ENCODE measurements at places on chromosomes 2 and 18.

DNA sequence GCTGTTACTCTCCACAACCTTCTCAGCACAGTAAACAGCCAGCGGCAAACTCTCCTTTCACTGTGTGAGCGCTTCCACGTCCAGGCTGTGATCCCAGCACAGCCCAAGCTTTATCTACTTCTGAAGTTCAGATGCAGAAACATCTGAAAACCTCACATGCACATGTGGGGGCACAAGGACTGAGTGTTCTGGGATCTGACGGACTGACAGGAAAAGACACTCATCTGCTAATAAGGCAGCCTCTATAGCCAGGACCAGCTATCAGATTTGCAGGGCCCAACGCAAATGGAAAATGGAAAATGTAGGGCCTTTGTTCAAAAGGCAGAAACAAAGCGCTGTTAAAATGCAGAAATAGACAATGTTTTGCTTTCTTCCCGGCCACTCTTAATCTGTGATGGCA lies 133.8 kb upstream of the ARHGAP28 start:
- DNase-seq, result no peak
- no peak overlapping the region for H3K4me3 ChIP-seq
- no peak overlapping the region for H3K27ac ChIP-seq
- H3K4me1 ChIP-seq, result no peaks in the 10 kb centered on the region
- H3K36me3 ChIP-seq, result no peaks in the 10 kb centered on the region

- no peak overlapping the region for H3K27ac ChIP-seq
- no peaks in the 10 kb centered on the region for H3K36me3 ChIP-seq
- no peak for DNase-seq
Observed at GRCh38 chr2:161434118-161434517, 18.0 kb downstream of the TBR1 start.

- peaks cover 1% of the 10 kb centered on the region for H3K36me3 ChIP-seq
- peaks cover 22% of the 10 kb centered on the region for H3K4me1 ChIP-seq
- H3K27me3 ChIP-seq, result peaks cover 3% of the 10 kb centered on the region
- no peak overlapping the region for H3K4me3 ChIP-seq
- no peak for DNase-seq
- no peak overlapping the region for H3K27ac ChIP-seq
Observed at GRCh38 chr2:12265646-12266045, 451.1 kb upstream of the TRIB2 start.

DNA sequence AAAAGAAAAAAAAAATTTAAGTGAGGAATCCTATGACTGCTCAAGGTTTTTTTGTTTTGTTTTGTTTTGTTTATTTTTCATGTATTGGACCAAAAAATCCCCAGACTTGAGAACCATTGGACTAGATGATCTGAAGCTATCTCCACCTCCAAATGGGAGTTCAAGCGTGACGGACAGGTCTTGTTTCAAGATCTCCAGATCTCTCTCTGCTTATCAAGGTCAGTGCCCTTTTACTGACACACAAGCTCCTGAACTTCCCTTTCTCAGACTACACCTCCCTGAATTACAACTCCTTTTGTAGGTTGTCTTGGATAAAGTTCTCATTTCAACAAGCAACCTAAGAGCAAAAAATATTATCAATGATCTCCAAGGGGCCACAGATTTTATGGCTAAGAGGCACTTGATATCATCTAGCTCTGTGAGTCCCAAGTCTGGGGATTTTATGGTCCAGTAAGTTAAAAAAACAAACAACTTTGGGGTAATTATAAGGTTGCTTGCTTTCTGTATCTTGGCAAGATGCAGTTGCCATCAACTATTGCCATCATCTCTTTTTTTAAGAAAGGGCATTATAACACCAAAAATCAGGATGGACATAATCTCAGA lies 396.0 kb upstream of the ATP5MC3 start:
- no peak overlapping the region for H3K4me3 ChIP-seq
- H3K36me3 ChIP-seq, result no peaks in the 10 kb centered on the region
- no peak for DNase-seq
- no peaks in the 10 kb centered on the region for H3K4me1 ChIP-seq
- H3K27ac ChIP-seq, result no peak overlapping the region
- H3K27me3 ChIP-seq, result peaks cover 7% of the 10 kb centered on the region

DNA sequence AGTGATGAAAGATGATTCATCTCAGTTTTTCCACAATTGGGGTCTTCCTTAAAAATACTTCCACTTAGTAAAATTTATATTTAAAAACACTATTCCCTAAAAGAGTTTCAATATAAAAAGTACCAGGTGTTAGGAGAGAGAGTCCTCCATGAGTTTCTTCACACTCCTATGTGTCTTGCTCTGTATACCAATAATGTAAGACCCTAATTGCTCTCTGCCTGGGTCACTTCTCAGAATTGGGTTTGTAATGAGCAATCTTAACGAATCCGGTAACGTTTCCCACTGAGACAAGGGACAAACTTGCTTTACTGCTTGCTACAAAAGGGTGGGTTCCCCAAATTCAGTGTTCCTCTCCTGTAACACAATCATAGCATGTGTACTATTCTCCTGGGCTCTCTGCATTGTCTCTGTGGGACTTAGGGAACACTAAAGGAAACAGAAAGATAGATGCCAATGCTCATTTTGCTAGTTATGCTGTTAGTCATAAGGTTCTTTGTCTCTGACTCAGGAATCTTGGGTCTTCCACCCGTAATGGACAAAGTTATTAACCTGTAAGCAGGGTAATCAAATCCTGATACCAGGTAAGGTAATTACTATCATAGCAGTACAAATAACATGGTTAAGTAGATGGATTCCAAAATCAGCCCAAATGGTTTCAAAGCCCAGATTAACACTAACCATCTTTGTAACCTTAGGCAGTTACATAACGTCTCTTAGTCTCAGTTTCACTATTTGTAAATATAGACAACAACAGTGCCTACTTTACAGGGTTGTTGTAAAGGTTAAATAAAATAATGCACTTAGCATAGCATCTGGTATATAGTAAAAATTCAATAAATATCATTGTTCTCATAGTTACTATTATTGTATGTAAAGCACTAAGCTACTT lies 46.3 kb downstream of the ITSN2 start:
- peaks cover 17% of the 10 kb centered on the region for H3K36me3 ChIP-seq
- H3K4me3 ChIP-seq, result no peak overlapping the region
- no peaks in the 10 kb centered on the region for H3K27me3 ChIP-seq
- peaks cover 5% of the 10 kb centered on the region for H3K4me1 ChIP-seq

DNA sequence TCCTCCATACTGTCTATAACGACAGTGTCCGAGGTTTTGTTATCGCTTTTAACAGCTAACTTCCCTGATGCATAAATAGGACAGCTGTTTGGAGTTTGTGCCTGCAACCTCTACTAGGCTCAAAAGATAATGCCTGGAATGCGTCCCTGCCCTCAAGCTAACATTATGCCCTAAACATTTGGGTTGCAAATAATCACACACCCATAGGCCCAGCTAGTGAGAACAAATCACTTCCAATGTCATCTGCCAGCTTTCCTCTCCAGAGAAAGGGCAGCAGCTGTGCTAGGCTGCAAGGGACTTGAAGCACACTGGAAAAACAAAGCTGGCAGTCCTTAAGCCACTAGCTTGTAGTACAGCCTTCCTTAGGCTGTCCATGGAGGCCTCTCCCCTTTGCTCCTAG lies 201.8 kb upstream of the LYPD1 start:
- no peak for DNase-seq
- H3K36me3 ChIP-seq, result no peaks in the 10 kb centered on the region
- H3K27me3 ChIP-seq, result no peaks in the 10 kb centered on the region
- H3K4me3 ChIP-seq, result no peak overlapping the region

GRCh38 chr2:73257425-73258125 lies 23.5 kb downstream of the CCT7 start:
- H3K27me3 ChIP-seq, result no peaks in the 10 kb centered on the region
- no peak overlapping the region for H3K4me3 ChIP-seq
- no peak overlapping the region for H3K27ac ChIP-seq

DNA sequence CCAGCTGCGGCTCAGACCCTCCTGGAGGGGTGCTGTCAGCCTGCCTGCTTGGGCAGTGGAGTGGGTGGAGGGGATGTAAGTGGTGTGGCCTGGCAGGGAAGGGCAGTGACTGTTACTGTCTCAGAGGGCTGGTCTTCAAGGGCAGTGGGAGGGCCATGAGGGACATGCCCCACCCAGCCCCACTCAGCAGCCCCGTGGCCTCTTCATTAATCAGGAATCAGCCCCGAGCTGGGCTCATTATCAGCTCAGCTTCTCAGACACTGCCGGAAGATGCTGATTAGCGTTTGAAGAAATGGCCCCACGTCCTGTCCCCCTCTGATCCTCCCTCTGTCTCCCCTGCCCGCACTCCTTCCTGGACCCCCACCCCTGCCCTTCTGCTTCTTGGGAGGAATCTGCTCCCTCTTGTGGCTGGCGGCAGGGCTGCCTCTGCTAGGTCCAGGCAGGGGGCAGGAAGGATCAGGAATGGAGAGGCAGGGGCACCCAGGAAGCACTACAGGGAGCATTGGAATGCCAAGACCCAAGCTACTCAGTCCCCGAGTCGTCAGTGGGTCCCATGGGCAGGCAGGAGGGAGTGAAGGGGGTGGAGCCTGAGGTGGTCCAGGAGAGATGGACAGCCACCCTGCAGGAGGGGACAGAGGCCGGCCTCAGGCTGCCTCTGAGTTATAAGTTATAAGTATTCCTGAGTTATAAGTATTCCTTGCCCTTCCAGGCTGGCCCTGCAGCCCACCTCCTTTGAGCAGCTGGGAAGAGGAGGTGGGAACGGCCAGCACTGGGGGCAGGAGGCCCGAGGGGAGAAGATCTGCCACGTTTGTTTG lies 7.0 kb downstream of the ASIC4 start:
- no peak overlapping the region for H3K4me3 ChIP-seq
- H3K27ac ChIP-seq, result no peak overlapping the region
- no peaks in the 10 kb centered on the region for H3K36me3 ChIP-seq
- H3K4me1 ChIP-seq, result peaks cover 2% of the 10 kb centered on the region
- DNase-seq, result no peak
- peaks cover 96% of the 10 kb centered on the region for H3K27me3 ChIP-seq

- no peak for DNase-seq
- no peak overlapping the region for H3K27ac ChIP-seq
- no peak overlapping the region for H3K4me3 ChIP-seq
- H3K36me3 ChIP-seq, result no peaks in the 10 kb centered on the region
Observed at GRCh38 chr18:25223899-25224886, 127.8 kb downstream of the ZNF521 start.

DNA sequence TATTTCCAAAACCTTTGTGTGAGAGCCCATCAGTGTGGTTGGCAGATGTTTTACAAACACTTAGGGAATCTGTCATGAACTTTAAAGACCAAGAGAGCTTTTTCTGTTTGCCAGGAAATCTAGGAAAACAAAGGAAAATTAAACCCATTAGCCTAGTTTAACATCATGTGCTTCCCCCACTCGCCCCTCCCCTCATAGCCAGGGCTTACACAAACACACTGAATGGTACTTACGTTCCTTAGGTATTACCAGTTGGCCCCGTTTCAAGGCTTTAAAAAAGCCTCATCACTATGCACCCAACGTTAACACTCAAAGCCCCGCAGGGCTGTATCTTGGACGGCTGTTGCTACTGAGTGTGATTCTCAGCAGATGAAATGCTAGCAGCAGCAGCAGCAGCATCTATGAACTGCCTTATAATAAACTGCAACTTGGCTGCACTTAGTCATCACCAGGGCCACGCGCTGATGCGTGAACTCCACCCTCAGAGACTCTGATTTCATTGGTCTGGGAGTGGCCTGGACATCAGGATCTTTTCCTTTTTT lies 20.1 kb upstream of the TTC39C start:
- H3K36me3 ChIP-seq, result peaks cover 6% of the 10 kb centered on the region
- H3K4me1 ChIP-seq, result peaks cover 57% of the 10 kb centered on the region
- peaks cover 3% of the 10 kb centered on the region for H3K27me3 ChIP-seq
- no peak for DNase-seq
- H3K27ac ChIP-seq, result peak overlapping the region; percentile 19

DNA sequence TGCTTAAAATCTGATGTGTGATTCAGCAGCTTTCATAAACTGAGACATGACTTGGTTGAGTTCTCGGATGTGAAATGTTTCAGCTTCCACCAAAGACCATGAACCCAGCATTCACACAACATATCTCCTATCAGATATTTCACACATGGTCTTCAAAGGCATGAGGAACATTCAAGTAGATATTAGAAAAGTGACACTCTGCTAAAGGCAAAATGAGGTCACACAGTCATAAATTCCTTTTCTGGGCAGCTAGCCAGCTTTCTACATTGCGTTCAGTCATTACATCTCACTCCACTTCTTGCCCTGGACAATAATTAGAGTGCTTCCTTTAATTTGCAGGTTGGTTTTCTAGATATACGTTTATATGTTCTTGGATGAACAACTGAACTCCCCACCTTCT lies 96.7 kb downstream of the GAREM1 start:
- no peaks in the 10 kb centered on the region for H3K36me3 ChIP-seq
- H3K27me3 ChIP-seq, result no peaks in the 10 kb centered on the region
- no peak for DNase-seq
- no peaks in the 10 kb centered on the region for H3K4me1 ChIP-seq
- H3K4me3 ChIP-seq, result no peak overlapping the region
- no peak overlapping the region for H3K27ac ChIP-seq

DNA sequence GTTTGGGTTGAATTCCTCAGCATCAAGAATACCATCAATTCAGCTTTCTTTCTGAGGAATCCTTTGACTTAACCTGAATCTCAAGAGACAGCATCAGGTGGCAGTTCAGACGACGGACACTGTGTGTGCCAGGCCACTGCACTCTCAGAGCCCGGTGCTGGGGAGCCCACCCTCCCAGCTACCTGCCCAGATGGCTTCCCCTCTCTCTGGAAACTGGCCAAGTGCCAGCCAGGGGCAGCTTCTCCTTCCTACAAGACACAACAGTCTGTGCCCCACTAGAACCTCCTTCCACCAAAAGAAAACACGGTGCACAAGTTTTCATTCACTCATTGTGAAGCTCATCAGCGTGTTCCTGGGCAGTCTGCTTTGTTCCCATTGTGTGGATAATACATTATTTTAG lies 28.5 kb downstream of the MAL start:
- DNase-seq, result peak; percentile 11
- H3K27ac ChIP-seq, result no peak overlapping the region
- H3K4me3 ChIP-seq, result no peak overlapping the region
- H3K36me3 ChIP-seq, result peaks cover 55% of the 10 kb centered on the region
- peaks cover 7% of the 10 kb centered on the region for H3K27me3 ChIP-seq

GRCh38 chr2:108534584-108535356 lies 500 bp downstream of the LIMS1 start:
- peaks cover 51% of the 10 kb centered on the region for H3K4me1 ChIP-seq
- peaks cover 5% of the 10 kb centered on the region for H3K36me3 ChIP-seq
- peak; percentile 56 for DNase-seq
- no peaks in the 10 kb centered on the region for H3K27me3 ChIP-seq
- peak overlapping the region; percentile 89 for H3K27ac ChIP-seq
- H3K4me3 ChIP-seq, result peak overlapping the region; percentile 93

DNA sequence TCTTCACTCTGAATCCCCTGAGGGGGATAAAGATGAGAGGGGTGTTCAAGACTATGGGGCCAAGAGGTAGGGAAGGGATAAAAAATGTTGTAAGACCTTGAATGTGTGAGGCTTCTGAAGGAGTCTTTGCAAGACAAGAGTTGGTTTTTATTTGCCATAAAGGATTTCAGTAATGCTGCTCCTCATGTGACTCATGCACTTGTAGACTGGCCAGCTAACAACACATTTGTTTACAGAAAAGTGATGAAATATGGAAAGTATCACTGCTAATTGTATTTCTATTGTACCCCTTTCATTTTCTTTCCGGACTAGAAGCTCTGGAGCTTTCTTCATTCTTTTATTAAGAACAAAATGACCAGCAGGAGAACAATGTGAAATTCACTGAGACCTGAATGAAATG lies 782.1 kb downstream of the EPHA4 start:
- no peaks in the 10 kb centered on the region for H3K27me3 ChIP-seq
- no peak overlapping the region for H3K27ac ChIP-seq
- no peak for DNase-seq
- no peaks in the 10 kb centered on the region for H3K36me3 ChIP-seq

GRCh38 chr2:5672749-5673144 lies 19.4 kb upstream of the SOX11 start:
- no peak for DNase-seq
- H3K4me1 ChIP-seq, result no peaks in the 10 kb centered on the region
- H3K36me3 ChIP-seq, result no peaks in the 10 kb centered on the region
- peaks cover 20% of the 10 kb centered on the region for H3K27me3 ChIP-seq
